ENCODE measurements at places on chromosomes 12 and 14. TPM values are rescaled to one million over a fixed set of nuclear protein-coding genes. Genes with fewer than 3 reads are reported as not detected.
A peak's percentile ranks its signal among the peaks of the same experiment; 100 is the strongest.

The BCL7A gene
- 9.8 TPM for total RNA-seq

The CLEC2A gene
- total RNA-seq, result not detected

The HVCN1 gene
- 6.1 TPM for total RNA-seq

The ANKS1B gene
- 14.5 TPM for total RNA-seq

The TRIM9 gene
- total RNA-seq, result 0.53 TPM

The GON7 gene
- total RNA-seq, result 8.3 TPM

The STXBP6 gene
- 3.9 TPM for total RNA-seq

DNA sequence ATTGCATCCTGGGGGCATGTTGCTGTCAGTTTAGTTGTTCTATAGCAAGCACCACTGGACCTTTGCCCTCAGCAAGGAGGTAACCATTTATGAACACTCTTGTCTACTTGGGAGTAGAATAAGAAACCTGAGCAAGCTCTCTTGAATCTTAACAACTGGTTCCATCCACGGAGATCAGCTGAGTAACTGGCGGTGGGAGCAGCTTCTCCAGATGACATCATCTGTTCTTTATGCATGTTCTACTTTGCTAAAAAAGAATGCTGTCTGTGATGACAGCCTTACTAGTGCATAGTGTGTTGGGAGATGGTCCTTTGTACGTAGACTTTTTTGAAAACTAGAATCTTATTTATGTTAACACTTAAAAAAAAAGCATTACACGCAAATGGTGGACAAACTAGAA, 17.7 kb downstream of the SLC4A8 start:
- no peaks in the 10 kb centered on the region for H3K36me3 ChIP-seq
- H3K4me3 ChIP-seq, result no peak overlapping the region
- no peak overlapping the region for H3K27ac ChIP-seq
- DNase-seq, result no peak
- no peaks in the 10 kb centered on the region for H3K4me1 ChIP-seq

GRCh38 chr12:98909746-98910145, 264.7 kb downstream of the APAF1 start:
- no peak overlapping the region for H3K4me3 ChIP-seq
- no peak overlapping the region for H3K27ac ChIP-seq
- no peaks in the 10 kb centered on the region for H3K27me3 ChIP-seq
- no peaks in the 10 kb centered on the region for H3K4me1 ChIP-seq

DNA sequence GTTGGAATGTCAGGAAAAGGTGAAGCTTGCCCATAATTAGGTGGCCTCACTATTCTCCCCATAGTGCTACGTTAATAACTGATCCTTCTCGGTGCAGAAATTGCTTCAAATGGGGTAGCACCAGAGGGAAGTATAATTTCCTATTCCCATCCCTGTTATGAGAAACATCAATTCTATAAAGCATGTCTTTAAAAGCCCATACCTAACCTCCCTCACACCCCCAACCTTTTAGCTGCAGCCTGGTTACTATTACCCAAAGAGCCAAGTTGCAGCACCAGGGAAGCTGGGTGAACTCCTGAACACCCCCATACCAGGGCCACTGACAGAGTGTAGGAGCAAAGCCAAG, 15.2 kb downstream of the RBM23 start:
- no peak for DNase-seq
- H3K4me1 ChIP-seq, result no peaks in the 10 kb centered on the region
- H3K36me3 ChIP-seq, result peaks cover 84% of the 10 kb centered on the region
- no peak overlapping the region for H3K4me3 ChIP-seq
- H3K27ac ChIP-seq, result no peak overlapping the region

DNA sequence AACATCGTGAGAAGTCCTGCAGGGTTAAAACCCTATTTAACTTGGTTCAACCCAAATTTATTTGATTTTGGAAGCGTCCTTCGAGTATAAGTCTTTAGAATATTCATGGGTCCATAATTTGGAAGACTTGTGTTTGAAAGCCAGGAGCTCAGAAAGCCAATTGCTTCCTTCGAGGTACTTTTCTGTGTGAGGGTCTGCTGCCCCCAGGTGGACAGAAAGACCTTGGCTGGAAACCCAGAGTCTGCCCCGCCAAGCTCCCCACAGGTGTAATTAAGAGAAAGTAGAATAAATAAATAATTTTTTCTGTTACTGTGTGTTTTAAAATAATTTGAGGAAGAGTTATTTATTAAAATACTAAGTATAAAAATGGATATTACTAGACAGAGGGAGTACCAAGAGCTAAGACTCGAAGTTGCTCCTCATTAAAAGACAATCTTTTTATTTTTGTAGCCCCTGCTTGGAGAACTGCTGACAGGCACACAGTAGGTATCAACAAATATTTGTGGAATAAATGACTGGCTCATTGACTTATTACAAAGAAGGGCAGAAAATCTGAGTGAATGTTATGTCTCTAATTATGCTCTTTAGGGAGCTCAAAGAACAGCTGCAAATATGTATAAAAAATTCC, 105.8 kb downstream of the PAH start:
- no peak for DNase-seq
- H3K4me3 ChIP-seq, result no peak overlapping the region
- H3K27ac ChIP-seq, result no peak overlapping the region
- H3K36me3 ChIP-seq, result no peaks in the 10 kb centered on the region
- H3K4me1 ChIP-seq, result no peaks in the 10 kb centered on the region

GRCh38 chr12:124928912-124929530, 14.6 kb upstream of the UBC start:
- no peak overlapping the region for H3K4me3 ChIP-seq
- H3K4me1 ChIP-seq, result peaks cover 14% of the 10 kb centered on the region
- no peaks in the 10 kb centered on the region for H3K27me3 ChIP-seq
- DNase-seq, result no peak
- peak overlapping the region; percentile 88 for H3K27ac ChIP-seq

- H3K4me1 ChIP-seq, result peaks cover 13% of the 10 kb centered on the region
- H3K27ac ChIP-seq, result no peak overlapping the region
- no peak overlapping the region for H3K4me3 ChIP-seq
- H3K36me3 ChIP-seq, result no peaks in the 10 kb centered on the region
These were observed 2.8 kb upstream of the CNIH1 start for GRCh38 chr14:54443981-54444380.

DNA sequence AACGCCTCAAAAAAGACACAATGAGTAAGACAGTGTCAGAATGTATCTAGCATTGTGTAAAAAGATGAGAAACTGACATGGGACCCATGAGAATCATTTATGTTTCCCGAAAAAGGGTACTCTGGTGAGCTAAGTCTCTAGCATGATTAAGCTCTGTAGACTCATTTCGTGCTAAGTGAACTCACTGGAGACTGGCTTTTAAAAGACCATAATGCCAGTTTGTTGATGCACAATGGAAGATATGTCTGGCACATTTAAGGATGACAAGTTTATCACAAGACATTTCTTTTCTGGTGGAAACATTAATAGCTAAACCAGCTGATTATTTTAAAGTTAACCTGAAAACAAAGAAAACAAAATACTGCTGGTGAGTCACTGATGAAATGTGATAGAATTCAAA, 233.5 kb downstream of the SLC2A13 start:
- no peak overlapping the region for H3K27ac ChIP-seq
- H3K4me1 ChIP-seq, result no peaks in the 10 kb centered on the region
- DNase-seq, result no peak
- H3K27me3 ChIP-seq, result no peaks in the 10 kb centered on the region

DNA sequence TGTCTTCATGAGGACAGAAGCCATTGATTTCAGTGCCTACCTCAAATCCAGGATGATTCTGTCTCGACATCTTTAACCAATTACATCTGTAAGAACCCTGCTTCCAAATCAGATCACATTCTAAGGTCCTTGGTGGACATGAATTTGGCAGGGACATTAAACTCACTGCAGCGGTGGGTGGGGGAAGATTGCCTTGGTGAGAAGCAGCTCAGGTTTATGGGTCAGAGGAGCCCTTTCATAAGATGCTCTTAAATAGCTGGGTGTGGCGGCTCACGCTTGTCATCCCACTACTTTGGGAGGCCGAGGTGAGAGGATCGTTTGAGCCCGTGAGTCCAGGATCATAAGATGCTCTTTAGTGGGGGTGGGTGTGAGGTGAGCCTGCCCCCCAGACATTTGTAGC, 42.9 kb downstream of the ELK3 start:
- peak overlapping the region; percentile 43 for H3K27ac ChIP-seq
- H3K36me3 ChIP-seq, result no peaks in the 10 kb centered on the region
- H3K4me1 ChIP-seq, result peaks cover 42% of the 10 kb centered on the region

GRCh38 chr12:117313926-117314325, 47.5 kb downstream of the NOS1 start:
- H3K4me1 ChIP-seq, result no peaks in the 10 kb centered on the region
- no peaks in the 10 kb centered on the region for H3K27me3 ChIP-seq
- no peaks in the 10 kb centered on the region for H3K36me3 ChIP-seq

- no peaks in the 10 kb centered on the region for H3K27me3 ChIP-seq
- H3K4me1 ChIP-seq, result no peaks in the 10 kb centered on the region
- no peak overlapping the region for H3K4me3 ChIP-seq
- H3K27ac ChIP-seq, result no peak overlapping the region
- DNase-seq, result no peak
These were observed 335.9 kb downstream of the ATP23 start for GRCh38 chr12:58277231-58277630.

GRCh38 chr12:44847403-44847802, 28.7 kb downstream of the NELL2 start:
- H3K27ac ChIP-seq, result no peak overlapping the region
- no peaks in the 10 kb centered on the region for H3K36me3 ChIP-seq
- no peak for DNase-seq
- no peaks in the 10 kb centered on the region for H3K4me1 ChIP-seq
- no peaks in the 10 kb centered on the region for H3K27me3 ChIP-seq
- H3K4me3 ChIP-seq, result no peak overlapping the region

DNA sequence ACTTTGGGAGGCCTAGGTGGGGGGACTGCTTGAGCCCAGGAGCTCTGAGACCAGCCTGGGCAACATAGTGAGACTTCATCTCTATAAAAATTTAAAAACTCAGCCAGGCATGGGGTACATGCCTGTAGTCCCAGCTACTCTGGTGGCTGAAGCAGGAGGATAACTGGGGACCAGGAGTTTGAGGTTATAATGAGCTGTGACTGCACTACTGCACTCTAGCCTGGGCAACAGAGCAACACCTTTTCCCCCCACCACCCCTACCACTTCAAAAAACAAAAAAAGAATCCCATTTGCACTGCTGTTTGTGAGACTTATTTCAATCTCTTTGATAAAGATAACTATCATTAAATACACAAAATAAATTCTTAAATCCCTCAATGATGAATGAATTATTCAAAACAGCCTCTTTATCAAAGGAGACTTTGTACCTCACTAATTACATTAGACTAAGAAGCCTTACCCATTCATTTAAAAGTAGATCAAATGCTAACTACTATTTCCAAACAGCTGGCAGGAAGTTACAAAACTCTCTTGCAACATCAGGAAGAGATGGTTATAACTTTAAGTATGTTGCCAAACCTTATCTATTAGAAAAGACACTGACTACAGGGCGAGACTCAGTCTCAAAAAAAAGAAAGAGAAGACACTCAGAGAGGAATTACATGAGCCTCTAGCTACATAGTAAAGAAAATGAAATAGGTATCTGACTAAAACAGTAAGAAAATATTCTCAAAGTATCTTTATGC, 14.7 kb downstream of the BLTP3B start:
- H3K27me3 ChIP-seq, result no peaks in the 10 kb centered on the region
- H3K4me3 ChIP-seq, result no peak overlapping the region
- no peak for DNase-seq
- no peaks in the 10 kb centered on the region for H3K36me3 ChIP-seq

GRCh38 chr12:64730588-64730969, 28.6 kb downstream of the GNS start:
- H3K27me3 ChIP-seq, result no peaks in the 10 kb centered on the region
- DNase-seq, result no peak
- peaks cover 23% of the 10 kb centered on the region for H3K36me3 ChIP-seq
- peaks cover 11% of the 10 kb centered on the region for H3K4me1 ChIP-seq
- H3K4me3 ChIP-seq, result no peak overlapping the region

DNA sequence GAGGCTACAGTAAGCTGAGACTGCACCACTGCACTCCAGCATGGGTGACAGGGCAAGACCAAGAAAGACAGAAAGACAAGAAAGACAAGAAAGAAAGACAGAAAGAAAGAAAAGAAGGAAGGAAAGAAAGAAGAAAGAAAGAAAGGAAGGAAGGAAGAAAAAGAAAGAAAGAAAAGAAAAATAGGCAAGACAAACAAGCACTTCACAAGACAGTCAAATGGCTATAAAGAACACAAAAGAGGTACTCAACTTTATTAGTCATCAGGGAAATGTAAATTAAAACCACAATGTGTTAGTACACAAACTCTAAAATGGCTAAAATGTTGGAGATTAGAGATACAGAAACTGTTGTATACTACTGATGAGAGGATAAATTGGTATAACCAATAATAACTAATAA, 6.6 kb downstream of the ATXN3 start:
- H3K4me3 ChIP-seq, result no peak overlapping the region
- H3K4me1 ChIP-seq, result peaks cover 19% of the 10 kb centered on the region
- no peak for DNase-seq
- no peaks in the 10 kb centered on the region for H3K27me3 ChIP-seq

DNA sequence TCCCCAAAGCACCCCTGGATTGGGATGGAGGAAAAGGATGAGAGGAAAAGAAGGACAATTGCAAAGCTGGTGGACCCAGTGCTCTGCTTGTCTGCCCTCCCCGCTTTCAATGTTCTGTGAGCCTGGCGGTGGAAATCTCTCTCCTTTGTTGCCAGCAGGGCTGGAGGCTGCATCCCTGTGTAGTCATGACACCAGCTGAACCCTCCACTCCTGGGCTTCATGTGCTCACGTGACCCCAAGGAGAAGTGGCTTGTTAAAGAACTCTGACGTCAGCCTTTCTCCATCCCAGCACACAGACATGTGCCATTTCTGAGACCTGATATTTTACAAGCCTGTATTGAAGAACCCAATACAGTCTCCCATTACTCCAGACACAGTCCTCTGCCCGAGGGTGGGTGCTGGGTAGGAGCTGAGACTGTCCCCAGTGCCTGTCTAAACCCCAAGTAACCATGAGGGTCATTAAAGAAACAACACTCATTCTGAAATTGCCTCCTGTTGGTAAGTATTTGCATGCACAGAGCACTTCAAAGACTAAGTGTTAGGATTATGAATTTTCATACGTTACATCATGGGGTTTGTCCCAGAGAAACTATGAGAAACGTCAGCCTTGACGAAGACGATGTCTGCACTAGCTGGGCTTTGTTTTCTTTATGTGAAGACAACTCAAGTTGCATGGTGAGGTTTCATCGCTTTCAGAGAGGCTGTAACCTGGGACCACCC, 21.7 kb downstream of the GALNT16 start:
- DNase-seq, result no peak
- no peaks in the 10 kb centered on the region for H3K4me1 ChIP-seq
- no peaks in the 10 kb centered on the region for H3K27me3 ChIP-seq

GRCh38 chr12:121203482-121203881, 6.4 kb upstream of the P2RX4 start:
- H3K4me1 ChIP-seq, result no peaks in the 10 kb centered on the region
- no peaks in the 10 kb centered on the region for H3K36me3 ChIP-seq
- no peak overlapping the region for H3K27ac ChIP-seq
- H3K27me3 ChIP-seq, result no peaks in the 10 kb centered on the region
- no peak for DNase-seq

- no peak overlapping the region for H3K27ac ChIP-seq
- no peaks in the 10 kb centered on the region for H3K27me3 ChIP-seq
- no peak overlapping the region for H3K4me3 ChIP-seq
- H3K4me1 ChIP-seq, result no peaks in the 10 kb centered on the region
- no peak for DNase-seq
These were observed 37.8 kb upstream of the DDHD1 start for GRCh38 chr14:53190938-53191337.

Data from gastrocnemius medialis (tissue), 4 donors.